ENCODE measurements at places on chromosomes 7 and 10. TPM values are rescaled to one million over a fixed set of nuclear protein-coding genes. Genes with fewer than 3 reads are reported as not detected.

DNA sequence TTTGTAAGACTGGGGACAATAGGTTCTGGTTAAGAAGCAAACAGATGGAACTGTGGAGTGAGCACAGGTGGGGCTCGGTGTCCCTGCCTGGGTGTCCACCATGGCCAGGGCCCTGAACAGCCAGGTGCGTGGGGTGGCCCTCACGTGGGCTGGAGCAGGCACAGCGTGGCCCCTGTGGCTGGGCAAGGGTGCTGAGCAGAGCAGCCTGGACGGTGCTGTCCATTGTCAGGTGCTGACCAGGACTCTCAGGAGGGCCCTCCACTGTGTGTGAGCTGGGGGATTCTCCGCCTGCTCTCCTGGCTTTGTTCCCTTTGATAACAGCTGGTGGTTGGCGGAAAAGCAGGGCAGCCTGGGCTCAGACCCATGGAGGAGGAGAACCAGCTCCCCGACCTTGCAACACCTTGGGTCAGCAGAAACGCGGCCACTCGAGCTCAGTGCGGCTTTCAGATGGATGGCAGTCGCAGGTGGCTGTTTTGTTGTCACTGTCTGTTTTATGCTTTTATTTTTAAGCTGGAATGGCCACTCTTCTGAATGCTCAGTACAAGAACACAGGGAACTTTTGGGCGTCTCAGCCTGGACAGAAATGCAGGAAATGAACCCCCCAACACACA, 273.9 kb upstream of the ADARB2 start:
- DNase-seq: no peak

The GHRHR gene
- total RNA-seq: not detected

- no peak for DNase-seq
Measured at GRCh38 chr10:89367529-89367928, 10.3 kb upstream of the IFIT1B start.

GRCh38 chr10:78623578-78624215, 445.1 kb upstream of the ZMIZ1 start:
- DNase-seq: peak; percentile 16

GRCh38 chr7:11313801-11314200, 340.1 kb downstream of the PHF14 start:
- no peak for DNase-seq

DNA sequence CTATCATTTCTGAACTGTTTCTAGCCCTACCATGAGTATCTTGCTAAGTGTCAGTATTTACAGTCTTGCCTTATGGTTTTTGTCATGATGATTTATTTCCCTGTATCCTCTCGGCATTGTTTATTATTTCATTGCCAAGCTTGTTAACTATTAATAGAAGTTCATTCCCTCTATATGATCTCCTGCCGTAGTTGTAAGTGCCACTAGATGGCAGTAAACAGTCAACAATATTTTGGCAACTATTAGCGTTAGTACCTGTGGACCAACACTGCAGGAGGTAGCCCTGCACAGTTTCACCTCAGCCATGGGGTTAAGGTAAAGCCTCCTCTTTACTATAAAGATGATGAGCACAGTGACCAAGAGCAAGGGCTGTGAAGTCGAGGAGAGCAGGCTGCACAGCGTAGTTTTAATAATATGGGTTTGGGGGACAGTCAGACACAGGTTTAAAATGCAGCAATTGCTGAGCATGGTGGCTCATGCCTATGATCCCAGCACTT, 26.1 kb upstream of the CCNJ start:
- peak; percentile 10 for DNase-seq

The SLC26A5 gene
- not detected for total RNA-seq

- DNase-seq: no peak
Measured at GRCh38 chr7:4282434-4283223, 399.5 kb upstream of the FOXK1 start.

- DNase-seq: no peak
Measured at GRCh38 chr10:90403211-90404000, 454.4 kb downstream of the HTR7 start.

The CPED1 gene
- total RNA-seq: not detected
